G401 (cell line): ENCODE measurements at places on chromosomes 4 and X.

DNA sequence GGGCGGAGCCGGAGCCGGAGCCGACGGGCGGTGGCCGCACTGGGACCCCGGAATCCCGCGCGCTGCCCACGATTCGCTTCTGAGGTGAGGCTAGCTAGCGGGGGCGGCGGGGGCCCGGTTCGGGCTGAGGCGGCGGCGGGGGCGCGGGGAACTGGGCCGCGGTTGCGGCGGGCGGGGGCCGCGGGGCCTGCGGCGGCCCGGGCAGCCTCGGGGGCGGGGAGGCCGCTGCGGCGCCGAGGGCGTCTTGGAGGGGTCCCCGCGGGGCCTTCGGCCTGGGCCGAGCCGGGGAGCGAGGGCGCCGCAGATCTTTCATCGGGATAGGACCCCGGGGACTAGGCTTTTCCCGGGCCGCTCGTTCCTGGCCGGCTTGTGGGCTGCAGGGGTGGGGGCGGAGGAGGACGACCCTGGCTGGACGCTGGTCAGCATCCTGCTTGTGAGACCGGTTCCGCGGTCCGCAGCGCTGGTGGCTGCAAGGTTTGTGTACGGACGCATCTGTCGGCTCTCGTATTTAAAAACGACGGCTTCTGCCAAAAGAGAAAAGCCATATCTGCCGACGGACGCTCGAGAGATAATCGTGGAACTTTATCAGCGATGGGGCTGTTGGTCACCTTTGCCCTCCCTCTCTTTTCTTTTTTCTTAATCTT lies 419 bp downstream of the ADD1 start:
- DNase-seq: peak; percentile 46

DNA sequence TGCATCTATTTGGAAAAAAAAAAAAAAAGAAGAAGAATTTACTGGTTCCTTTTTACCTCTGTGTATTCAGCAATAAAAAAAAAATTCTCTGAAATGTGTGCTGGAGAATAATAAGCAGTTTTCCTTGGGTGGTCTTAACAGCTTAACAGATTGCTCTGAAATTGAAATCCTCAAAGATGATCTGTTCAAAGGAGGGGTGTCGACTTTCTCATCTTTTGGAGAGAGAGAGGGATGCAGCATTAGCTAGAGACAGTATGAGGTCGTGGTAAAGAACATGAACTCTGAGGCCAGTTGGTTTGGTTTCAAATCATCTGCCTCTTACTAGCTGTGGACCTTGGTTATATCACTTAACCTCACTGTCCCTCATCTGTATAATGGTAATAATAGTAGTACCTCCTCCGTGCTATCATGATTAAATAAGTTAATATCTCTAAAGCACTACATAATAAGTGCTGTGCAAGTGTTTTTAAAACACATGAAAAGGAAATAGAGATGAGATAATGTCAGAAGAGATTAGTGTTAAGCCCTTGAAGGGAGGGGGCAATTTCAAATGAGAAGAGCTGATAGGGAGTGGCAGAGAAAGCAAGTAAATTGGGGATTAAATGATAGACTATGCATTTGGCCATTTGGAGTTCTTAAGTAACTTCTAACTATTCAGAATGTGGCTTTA lies 109.9 kb upstream of the LIMCH1 start:
- DNase-seq: peak; percentile 27

DNA sequence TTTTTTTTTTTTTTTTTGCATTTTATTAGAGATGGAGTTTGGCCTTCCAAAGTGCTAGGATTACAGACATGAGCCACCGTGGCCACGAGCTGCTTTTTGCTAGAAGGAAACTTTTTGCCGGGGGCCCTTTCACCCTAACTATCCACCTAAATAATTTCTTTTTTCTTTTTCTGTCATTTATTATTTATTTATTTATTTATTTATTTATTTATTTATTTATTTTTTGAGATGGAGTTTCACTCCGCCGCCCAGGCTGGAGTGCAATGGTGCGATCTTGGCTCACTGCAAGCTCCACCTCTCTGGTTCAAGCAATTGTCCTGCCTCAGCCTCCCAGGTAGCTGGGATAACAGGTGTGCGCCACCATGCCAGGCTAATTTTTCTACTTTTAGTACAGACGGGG lies 303.9 kb downstream of the ASMT start:
- DNase-seq: no peak

DNA sequence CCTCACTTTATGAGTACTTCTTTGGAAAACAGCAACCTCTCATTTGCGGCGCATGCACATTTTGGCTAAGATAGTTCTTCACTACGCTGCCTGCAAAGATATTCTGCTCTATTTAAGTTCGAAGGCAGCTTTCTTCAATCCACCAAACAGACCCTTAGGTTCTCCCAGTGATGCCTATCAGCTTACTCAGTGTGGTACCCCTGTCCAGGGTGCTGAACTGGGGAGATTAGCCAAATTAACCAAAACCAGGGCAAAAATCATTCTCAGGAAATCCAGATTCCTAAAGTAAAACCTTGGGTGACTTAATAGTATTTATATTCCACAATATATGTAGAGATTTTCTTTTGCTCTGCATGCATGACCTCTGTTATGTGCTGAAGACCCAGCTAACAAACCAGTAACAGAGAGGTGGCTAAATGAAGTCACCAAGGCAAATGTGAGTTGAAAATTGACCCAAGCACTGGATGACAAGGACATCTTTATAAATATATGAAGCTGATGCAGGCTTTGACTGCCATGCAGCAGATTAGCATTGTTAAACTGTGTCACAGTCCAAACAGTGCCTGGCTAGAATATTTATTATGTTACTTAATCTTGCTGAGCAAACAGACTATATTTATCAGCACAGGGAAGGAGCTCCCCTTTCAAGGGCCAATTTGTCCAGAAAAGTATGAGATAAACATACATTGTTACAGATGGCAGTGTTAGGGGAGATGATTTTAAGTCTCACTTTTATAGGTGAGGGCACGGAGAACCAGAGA lies 418.2 kb downstream of the STIM2 start:
- no peak for DNase-seq

DNA sequence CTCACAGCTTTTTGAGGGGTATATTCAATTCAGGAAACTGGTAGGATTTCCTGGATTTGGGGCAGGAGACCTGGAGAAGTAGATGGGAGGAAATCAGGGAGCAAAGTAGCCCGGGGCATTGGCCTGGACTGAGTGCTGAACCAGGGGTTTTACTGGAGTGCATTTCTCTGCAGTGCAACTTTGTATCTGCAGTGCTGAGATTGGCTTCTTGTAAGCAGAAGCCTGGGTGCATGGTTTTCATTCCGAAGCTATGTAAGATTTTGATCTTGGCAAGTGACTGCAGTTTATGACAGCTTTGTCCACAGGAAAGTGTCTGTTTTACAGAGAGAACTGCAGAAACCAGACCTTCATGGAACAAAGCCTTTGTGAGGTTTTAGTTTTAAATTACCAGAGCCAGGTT lies 158.3 kb downstream of the SPCS3 start:
- no peak for DNase-seq

GRCh38 chr4:6235012-6235411 lies 34.6 kb upstream of the WFS1 start:
- no peak for DNase-seq

DNA sequence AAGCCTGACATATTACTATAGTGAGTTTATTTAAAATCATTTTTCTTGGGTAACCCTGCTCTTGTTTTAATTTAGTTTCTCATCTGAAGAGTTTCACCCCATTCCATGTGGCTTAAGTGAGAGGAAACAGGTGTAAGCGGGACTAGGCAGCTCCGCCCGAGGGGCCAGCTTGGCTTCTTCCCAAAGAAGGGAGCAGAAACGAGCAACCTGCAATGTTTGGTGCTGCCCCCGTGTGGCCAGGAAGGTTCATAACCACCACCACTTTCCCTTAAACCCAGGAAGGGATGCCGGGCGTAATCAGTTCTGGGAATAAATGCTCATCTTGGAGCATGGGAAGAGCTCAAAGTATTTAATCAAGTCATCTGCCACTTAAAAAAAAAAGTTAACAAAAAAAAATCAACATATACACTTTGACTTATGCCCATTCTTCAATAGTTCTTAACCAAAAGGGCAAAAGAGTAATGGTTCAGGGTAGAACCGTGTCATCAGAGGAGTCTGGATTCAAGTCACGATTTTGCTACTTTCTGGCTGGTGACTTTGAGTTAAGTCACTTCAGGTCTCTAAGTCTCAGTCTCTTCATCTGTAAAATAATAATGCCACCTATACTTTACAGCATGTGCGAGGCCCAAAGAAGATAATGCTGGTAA lies 147.9 kb downstream of the NSUN7 start:
- peak; percentile 41 for DNase-seq

GRCh38 chrX:135185795-135186443 lies 14.7 kb upstream of the CT55 start:
- DNase-seq: peak; percentile 68

GRCh38 chr4:187124331-187124730 lies 400.7 kb upstream of the FAT1 start:
- no peak for DNase-seq

DNA sequence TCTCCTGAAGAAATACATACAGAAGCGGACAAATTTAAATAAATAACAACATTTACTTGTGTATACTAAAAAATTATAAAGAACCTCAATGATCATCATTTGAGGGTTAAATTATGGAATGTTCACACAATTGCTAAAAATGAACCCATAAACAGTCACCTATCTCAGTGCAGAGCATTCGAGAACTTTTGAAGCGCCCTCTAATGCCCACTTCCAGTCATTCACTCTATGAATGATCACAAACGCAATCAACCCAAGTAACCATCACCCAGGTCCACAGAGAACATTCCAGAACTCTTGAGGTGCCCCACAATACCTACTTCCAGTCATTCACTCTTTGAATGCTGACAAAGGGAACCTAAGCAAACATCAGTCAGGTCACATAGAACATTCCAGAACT lies 103.5 kb upstream of the PLAC1 start:
- no peak for DNase-seq

- DNase-seq: no peak
Measured at GRCh38 chr4:121108557-121108956, 36.2 kb upstream of the NDNF start.

DNA sequence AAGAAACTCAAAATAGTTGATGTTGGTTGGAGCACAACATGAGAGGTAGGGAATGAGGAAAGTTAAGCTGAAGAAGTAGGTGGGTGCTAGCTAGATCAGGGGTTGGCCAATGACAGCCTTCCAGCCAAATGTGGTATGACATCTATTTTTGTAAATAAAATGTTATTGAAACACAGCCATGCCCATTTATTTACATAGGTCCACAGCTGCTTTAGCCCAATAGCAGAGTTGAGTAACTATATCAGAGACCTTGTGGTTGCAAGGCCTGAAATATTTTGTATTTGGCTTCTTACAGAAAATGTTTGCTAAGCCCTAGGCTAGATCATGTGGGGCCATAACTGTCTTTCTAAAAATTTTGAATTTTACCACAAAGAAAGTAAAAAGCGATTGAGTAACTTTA lies 234.9 kb upstream of the CTSO start:
- DNase-seq: no peak

DNA sequence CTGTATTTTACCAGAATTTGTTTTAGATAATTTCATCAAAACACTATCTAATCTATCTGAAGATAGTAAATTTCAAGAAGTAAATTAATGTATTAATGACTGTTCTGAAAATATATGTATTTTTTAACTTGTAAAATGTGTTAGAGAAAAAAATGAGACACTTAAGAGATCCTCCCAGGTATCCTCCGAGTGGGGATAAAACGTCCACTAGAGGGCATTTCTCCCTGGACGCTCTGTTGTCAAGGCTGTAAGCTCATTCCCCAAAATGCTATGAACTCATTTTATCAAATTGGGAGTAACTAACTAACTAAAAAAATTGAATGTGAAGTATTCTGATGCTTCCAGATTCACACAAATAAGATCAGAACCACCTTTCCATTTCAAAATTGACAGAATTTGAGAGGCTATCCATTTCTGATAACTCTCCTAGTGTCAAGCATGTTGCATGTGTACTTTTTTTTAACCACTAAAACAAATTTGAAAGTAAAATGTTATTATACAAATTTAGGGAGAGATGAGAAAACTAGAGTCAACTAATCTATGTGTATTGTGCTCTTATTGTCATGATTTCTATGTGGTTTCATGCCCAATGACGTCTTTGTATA lies 337.3 kb upstream of the HS3ST1 start:
- DNase-seq: peak; percentile 51

DNA sequence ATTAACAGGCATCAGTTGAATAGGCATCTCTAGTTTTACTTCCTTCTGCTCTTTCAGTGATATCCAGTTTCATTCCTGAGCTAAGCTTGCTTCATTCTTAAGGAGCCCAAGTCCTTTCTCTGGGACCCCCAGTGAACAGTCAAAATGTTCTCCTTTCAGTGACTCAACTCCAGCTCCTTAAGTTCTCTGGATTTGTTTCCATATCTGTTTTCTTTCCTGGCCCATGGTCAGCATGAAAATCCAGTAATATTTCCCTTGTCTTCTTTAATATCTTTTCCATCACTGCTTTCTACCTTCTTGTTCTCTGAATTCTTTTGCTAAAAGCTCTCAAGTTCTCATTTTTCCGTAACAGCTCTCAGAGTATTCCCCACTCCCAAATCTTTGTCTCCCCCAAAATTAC lies 25.5 kb downstream of the ADGRL3 start:
- DNase-seq: no peak

GRCh38 chr4:100287534-100287933 lies 97.3 kb upstream of the DDIT4L start:
- DNase-seq: no peak

GRCh38 chr4:138972956-138973801 lies 42.4 kb upstream of the NOCT start:
- no peak for DNase-seq

GRCh38 chrX:20521222-20521621 lies 254.5 kb upstream of the RPS6KA3 start:
- no peak for DNase-seq

GRCh38 chrX:66162331-66162822 lies 1.7 kb upstream of the HEPH start:
- DNase-seq: no peak

DNA sequence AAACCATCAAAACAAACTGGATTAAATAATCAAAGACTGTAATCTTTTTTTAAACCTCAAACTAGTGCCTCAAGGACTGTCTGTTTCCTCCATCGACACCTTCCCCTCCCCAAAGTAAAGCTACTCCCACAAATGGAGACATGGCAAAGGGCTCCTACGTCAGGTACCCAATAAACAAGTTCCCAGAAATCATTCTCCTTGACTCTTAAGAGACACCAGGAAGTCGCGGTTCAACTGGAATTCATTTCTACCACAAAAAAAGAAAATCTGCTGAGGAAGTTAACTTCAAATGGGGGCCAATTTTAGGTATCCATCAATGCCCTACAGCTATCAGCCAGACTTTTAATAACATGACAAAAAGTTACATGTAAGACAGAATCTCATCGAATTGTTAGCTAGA lies 2.5 kb downstream of the RPS4X start:
- no peak for DNase-seq

DNA sequence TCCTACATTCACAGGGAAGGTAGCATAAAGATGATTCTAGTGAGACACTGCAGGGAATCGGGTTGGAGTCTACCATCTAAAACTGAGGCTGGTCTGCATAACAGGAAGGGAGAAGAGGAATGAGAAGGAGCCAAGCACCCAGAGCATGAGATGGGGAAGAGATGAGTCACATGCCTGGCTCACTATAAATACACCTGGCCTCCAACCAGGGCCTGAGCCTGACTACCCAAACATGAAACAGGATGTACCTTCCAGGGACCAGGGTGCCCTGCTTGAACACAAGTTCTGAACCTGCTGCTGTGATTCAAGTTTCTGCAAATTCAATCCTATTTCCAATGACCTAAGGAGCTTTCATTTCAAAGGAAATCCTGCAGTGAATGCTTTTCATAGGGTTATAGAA lies 24.9 kb downstream of the CD99L2 start:
- peak; percentile 76 for DNase-seq
